C1 segment of cervical spinal cord (tissue), 14 donors: ENCODE measurements at places on chromosomes 5 and 9.

DNA sequence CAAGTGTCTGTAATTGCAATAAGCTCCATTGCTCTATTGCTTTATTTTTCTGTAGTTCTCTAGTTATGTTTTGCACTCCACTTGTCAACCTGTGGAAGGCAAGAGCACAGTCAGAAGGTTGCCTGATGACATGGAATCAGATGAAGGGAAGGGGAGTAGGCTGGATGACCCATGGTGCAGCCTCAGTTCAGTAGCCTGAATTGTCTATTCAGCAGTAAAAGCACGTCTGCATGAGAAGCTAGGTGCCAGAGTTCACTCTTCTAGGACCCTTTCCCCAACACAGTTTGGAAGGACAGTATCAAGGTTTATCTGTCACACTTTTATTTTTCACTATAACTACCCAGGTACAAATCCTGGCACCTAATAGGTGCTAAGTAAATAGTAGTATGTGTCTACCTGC is 39.3 kb downstream of the SLC44A1 start:
- no peak for DNase-seq

- no peak for DNase-seq
These were observed 76.3 kb downstream of the MTREX start for GRCh38 chr5:55384072-55384471.

DNA sequence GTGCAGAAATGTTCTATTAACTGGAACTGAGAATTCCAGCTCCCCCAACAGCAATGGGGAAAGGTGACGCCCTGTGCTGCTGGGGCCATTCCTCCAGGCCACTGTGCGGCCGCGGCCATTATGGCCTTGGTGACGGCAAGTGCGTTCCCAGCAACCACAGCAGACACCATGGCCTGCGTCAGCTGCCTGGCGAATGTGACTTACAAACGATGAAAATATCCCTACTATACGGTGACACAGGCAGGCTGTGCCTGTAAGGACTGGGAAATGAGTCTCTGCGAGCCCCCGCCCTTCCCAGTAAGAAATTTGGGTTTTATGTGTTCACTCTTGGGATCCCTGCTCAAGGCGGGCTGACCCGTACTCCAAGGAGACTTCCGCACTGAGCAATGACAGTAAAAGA is 20.6 kb downstream of the CLPTM1L start:
- DNase-seq, result no peak

DNA sequence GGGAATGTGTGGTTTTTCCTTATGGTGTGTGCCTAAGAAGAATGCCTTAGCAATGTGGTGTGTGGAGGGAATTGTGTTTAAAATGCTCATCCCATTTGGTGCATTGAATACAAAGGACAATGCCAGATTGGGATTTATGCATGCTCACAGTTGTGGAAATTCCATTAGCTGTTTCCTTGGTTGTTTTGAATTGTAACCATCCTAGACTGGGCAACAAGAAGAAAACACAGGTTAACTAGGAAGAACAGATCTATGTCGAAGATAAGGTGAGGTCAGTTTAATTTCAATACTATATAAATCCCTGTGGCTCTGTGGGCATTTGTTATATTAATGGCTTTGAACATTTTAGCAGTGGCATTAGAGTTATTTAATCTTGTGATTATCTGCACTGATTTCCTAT is 266.8 kb downstream of the MAT2B start:
- no peak for DNase-seq

DNA sequence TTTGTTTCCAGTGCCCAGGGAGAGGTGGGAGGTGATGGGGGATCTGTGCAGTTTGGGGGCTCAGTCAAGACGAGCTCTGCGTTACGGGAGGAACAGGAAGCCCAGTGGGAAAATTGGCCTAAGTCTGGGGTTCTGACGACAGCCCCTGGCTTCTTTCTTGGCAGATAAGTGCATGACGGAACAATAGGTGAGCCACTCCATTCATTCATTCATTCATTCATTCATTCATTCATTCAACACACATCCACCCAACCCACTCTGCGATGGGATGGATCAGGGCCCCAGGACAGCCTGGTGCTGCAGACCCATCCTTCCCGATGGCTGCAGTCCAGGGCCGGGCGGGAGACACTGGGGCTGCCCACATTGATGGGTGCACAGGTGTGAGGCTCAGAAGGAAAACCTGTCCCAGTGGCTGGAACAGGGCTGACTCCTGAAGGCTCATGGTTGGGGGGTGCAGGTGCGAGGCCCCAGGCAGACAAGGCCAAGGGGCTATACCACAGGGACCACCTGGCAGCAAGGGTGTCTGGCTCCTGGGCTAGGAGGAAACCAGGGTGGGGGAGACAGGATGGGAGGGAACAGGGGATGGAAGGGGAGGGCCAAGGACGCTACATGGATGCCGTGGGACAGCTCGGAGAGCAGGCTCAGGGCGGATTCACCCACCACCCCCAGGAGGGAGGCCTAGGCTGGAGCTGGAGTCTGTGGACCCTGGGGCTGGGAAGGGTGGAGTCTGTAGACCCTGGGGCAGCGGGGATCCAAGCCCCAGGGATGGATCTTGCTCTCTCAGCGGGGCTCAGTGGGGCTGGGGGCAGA is 1.9 kb upstream of the LCNL1 start:
- DNase-seq, result no peak

DNA sequence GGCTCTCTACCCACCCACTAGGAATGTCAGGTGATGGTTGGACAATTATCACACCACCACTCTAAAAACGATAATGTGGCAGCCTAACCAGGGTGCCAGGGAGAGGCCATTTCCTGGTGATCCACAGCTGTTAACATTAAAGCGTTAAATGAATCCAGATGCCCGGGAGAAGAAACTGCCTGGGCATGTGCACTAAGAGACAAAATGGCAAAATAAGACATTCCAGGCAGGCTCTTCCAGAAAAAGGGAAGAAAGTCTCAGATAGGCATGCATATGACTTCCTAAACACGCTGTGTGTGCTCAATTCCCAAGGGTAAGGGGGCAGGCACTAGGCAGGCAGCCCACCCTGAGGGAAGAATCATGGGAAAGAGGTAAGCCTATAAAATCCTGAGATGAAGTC is 4.6 kb upstream of the TXN start:
- DNase-seq, result no peak

GRCh38 chr9:114117996-114118830 is 19.1 kb upstream of the KIF12 start:
- peak; percentile 52 for DNase-seq

DNA sequence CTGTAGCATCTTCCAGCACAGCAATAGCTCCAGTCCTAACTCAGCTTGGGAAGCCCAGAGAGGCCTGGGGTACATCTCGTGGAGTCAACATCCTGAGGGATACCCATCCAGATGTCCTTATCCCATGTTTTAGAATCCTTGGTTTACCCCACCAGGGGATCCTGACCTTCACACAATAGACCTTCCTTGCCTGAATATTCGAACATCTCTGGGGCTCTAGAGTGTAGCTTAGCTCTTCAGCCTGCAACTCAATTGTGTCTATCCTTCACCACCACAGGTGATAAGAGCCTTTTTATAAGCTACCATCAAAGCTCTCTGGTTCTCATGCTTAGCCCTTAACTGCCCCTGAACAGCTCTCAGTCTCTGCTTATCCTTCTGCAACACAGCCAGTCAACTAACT is 7.5 kb upstream of the RALGPS1 start:
- DNase-seq, result no peak

GRCh38 chr9:96453625-96454024 is 3.7 kb downstream of the HABP4 start:
- peak; percentile 30 for DNase-seq

DNA sequence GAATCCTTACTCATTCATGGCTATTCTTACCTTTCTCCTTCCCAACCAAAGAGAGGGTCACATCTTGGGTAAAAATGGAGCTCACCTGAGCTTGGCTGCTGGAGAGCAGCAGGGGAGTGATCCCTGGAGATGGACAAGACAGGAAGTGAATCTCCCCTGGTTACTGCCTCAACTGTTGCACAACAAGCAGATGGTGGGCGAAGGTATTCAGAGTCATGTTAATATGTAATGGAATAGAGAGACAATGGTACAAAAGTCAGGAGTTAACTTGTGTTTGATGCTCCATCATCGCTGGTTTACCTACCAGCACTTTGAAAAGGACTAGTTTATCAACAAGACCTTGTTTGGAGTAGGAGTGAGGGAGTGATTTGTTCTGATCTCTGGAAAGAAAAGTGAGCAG is 13.0 kb upstream of the PLPP1 start:
- no peak for DNase-seq

GRCh38 chr5:43664501-43665040 is 61.6 kb downstream of the NNT start:
- no peak for DNase-seq

- no peak for DNase-seq
These were observed 1.0 kb downstream of the SMIM3 start for GRCh38 chr5:150779397-150780186.

DNA sequence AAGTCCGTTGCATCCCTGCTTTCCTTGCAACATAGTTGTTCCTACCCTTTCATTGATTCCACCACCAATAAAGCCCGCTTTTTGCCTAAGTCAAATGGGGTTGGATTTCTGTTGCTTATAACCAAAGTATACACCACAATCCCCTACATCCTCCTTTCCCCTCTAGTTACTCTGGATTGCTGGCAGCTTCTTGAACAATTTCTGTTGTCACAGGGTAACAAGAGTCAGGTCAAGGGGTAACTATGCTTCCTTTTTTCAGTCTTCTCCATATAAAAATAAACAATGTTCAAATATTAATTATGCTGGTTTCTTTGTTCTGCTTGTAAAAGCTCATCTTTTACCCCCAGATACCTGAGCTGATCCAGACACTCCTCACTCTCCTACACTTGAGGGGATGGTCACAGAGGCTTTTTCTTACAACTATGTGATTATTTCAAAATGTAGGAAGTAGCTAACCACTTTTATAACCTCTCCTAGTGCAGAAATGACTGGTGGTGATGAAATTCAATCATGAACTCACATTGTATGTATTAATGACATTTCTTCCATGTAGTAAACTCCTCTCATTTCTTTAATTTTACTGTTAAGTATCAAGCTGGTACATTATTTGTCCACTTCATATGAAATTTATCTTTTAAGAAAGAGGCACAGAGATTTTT is 136.5 kb downstream of the SNX18 start:
- DNase-seq, result no peak

DNA sequence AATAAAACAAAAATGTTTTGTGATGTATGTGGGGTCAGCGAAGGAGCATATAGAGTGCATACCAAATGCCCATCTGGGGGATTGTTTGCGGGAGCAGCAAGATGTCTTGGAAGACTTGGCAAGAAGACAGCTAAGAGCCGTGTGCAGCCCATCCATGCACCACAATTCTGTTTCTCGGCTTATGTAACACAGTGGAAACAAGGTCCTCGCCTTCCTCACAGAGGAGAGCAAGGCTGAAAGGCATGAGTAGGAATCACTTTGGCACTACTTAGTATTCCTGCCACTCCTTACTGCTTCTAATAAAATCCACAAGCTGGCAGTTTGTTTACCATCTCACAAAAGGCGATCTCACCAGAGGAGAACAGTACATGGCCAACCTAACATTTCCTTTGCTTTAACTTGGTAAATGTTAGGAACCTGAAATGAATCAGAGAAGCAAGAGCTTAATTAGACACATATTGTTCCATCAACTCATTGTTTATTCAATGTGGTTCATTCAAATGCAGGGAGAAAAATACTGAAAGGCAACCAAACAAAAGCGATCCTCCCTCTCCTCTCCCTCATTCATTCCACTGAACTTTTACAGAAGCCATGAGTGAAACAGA is 648.1 kb downstream of the ACTL7B start:
- DNase-seq, result peak; percentile 6

DNA sequence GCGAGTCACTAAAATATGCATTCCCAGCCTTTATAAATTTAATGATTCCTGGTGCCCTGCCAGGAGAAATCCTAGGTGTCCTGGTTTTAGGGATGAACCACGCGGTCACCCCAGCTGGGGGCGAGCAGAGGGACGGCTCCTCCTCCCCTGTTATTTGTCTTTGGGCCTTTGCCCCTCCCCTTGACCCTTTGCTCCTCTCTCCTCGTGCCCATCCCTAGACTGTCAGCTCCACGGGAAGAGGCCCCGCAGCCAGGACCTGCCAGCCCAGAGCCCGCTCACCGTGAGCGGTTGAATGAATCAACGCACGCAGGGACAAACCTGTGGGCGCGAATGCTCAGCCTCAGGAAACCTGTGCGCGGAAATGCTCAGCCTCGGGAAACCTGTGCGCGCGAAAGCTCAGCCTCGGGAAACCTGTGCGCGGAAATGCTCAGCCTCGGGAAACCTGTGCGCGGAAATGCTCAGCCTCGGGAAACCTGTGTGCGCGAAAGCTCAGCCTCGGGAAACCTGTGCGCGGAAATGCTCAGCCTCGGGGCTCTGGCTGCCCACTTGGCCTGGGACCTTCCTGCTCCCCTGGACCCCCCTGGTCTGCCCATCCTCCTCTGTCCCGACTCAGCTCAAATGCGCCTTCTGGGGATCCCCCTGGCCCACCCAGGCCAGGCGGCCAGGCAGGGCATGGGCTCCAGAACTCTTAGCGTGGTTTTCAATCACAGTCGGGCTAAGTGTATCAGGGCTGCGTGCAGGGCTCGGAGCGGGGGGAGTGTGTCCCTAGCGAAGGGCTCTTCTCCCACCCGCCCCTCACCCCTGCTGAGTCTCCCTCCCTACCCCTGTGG is 140.5 kb upstream of the COL5A1 start:
- DNase-seq, result no peak

GRCh38 chr5:158451203-158451992 is 592.5 kb upstream of the CLINT1 start:
- no peak for DNase-seq

DNA sequence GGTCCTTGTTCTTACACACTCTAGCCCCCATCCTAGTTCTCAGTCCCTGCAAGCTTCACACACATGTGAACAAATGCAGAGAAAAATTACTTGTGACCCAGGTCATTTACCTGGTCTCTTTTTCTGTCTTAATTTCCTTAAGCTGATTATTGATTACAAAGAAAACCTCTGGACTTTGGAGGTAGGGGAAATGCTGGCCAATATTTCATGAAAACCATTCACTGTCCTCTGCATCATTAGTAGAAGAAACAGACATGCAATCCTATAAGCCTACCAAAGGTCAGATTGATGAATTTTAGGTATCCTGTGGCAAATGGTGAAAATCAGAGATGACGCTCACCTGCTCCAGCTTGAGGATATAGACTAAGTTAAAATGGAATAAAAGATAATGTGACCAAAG is 366.8 kb downstream of the ARRDC3 start:
- no peak for DNase-seq

DNA sequence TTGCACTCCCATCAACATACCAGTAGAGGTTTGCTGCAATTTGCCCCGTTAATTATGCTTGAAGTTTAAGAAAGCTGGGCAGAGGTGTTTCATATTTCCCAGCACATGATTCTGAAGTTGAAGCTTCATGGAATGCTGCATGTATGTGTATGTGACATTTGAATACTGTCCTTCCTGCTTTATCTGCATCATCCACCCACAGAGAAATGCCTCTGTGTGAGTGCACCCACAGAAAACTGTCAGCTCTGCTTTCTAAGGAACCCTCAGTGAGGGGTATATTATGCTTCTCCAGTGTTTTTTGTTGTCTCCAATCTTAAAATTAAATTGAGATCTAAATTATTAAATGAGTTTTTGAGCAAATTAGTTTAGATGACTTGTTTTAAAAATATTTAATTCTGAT is 358.1 kb upstream of the PIK3R1 start:
- DNase-seq, result no peak
